ENCODE measurements at places on chromosomes 13 and 19. TPM values are rescaled to one million over a fixed set of nuclear protein-coding genes. Genes with fewer than 3 reads are reported as not detected.

Gene ABHD13
- 5.8 TPM for total RNA-seq

Gene SULT2A1
- not detected for total RNA-seq

Gene FGF22
- not detected for total RNA-seq

Gene FPR2
- total RNA-seq: not detected

Gene FUT1
- under 0.01 TPM for total RNA-seq

Measured in smooth muscle cell of trachea (primary cell).